ENCODE measurements at places on chromosomes 5 and 9.

- DNase-seq: no peak
These were observed 3.7 kb downstream of the C5orf46 start for GRCh38 chr5:147902609-147903115.

- DNase-seq: no peak
These were observed 161.5 kb upstream of the CDKN2B start for GRCh38 chr9:22170556-22170955.

- no peak for DNase-seq
These were observed 836.6 kb upstream of the C9orf72 start for GRCh38 chr9:28409919-28410318.

DNA sequence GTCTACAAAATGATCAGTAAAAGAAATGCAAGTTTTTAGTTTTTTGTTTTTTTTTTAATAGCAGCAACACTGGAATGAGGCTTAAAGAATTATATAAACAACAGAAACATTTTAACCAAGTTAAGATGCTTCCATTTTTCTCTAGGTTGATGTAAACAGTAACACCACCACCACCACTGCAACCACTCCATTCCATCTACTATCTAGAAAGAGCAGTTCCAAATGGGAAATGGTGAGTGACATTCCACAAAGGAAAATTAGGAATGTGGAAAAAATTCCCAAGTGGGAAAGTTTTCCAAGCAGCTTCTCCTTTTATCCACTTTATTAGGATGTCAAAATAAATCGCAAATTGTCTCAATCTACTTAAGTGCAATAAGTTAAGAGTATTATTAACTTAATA is 32.6 kb downstream of the SLC38A9 start:
- DNase-seq: no peak

DNA sequence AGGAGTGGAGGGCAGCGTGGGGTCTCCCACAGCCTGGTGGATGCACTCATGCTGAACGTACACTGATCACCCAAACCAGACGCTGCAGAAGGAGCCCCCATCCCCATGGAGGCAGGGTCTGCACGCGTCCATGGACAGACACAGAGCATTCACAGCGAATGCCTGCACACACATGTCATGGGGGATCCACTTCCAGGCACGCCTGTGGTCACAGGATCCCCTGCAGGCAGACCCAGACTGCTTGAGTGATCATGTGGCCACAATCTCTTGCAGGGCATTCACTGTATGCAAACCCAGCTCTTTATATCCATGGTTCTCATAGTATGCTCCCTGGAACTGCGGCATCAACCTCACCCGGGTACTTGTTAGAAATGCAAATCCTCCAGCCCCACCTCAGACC is 5.4 kb downstream of the SNCB start:
- no peak for DNase-seq

- no peak for DNase-seq
These were observed 64.9 kb downstream of the SLC25A46 start for GRCh38 chr5:110803467-110804326.

GRCh38 chr5:158943057-158943456 is 156.7 kb downstream of the EBF1 start:
- DNase-seq: no peak

DNA sequence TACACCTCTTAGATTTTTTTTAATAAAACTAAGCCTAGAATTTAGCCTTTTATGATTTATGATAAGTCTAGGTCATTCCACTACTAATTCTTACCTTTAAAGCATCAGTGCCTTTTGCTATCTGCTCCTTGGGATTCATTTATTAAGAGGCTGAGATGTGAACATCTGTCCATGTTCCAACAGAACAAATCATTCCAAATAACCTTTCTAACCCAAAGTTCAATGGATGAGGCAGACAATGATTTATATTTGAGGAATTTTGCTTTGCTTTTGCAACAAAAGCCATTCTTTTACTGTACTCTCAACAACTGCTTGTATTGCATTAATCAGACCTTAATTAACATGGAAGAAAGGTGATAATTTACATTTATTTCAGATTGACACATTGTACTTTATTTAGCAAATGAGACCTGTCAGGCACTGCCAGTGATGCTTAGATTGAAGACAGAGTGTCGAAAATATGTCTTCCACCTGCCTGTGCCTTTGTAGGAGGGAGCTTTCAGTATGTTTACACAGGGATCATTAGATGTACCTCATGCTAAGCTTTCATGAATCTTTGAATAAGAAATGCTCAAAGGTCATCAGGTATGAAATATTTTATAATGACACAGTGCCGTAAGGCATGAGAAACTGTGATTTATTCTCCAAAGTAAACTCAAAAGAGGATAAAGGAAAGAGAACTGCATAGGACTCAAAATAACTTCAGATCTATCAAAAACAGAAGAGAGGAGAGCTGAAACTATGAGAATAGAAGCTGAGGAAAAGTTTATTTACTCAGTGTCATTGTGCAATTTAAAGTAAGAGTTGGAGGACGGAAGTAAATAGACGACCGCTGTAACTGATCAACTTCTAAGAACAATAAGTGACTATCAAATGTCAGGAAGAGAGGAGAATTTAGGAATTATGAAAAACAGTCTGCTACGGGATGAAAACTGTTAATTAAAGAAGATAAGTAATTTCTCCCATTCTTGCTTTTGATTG is 36.7 kb upstream of the IZUMO3 start:
- no peak for DNase-seq

Data from stimulated activated CD8-positive, alpha-beta memory T cell treated with anti-CD3 and anti-CD28 coated beads, Interleukin-15, amount 100 ng/mL, for 24 hours (primary cell).